ENCODE measurements at places on chromosomes 16 and 17.
A peak's percentile ranks its signal among the peaks of the same experiment; 100 is the strongest.

DNA sequence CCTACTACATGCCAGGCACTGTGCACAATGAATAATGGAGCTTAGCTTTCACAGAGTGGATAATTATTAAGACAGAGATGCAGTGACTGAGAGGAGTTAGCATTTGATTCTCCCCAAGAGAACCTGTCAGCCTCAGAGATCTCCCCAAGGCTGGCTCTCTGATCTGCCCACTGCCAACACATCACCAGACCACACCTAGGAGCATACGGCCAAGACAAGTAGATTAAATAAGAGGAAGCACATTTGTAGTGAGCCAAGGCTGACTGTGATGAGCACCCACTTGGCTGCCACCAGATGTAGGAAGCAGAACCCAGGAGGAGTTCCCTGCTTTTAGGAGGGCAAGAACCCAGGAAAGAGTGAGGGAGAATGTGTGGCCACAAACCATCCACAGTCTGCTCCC, 130.1 kb downstream of the SPACA3 start:
- no peak for DNase-seq

DNA sequence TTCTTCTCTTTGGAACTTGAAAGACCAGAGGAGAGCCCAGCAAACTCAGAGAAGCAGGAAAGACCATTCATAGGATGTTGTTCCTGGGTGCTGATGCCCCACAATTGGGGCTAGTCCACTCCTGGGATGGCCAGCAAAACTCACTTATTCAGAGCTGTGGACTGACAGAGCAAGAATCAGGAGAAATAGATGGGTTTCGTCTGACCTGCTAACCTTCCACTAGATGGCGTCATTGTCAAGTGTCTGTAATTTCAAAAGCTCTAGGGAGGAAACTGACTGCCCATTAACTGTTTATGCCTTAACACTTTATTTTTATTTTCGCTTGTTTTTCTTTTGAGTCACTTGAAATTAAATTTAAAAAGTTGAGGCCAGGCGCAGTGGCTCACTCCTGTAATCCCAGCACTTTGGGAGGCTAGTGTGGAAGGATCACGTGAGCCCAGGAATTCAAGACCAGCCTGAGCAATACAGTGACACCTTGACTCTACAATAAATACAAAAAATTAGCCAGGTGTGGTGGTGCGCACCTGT, 28.7 kb upstream of the MILR1 start:
- peak; percentile 67 for DNase-seq

DNA sequence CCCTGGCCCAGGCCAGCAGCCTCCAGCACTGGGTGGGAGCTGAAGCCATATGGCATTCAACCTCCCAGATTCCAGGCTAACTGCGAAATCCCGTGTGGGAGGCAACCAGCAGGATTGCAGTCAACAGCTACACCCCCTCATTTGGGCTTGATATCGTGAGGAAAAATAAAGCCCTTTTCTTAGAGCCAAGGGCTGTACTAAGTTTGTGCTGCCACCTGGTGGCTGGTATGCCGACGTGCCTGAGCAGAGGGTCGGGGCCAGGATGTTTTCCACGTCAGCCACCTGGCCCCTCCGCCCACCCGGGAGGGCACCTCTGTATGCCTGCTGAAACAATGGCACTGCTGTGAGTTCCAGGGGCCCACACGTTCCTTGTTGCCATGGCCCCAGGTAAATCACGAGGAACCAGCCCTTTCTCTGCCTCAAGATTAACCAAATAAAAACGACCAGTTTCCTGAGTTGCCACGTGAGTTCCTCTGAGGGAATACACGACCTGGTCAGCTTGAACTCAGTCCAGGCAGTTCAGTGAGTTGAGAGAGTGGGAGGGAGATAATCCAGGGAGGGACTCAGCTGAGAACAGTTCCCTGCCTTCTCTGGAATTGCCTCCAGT, 9.0 kb downstream of the TMEM98 start:
- peak; percentile 42 for DNase-seq

DNA sequence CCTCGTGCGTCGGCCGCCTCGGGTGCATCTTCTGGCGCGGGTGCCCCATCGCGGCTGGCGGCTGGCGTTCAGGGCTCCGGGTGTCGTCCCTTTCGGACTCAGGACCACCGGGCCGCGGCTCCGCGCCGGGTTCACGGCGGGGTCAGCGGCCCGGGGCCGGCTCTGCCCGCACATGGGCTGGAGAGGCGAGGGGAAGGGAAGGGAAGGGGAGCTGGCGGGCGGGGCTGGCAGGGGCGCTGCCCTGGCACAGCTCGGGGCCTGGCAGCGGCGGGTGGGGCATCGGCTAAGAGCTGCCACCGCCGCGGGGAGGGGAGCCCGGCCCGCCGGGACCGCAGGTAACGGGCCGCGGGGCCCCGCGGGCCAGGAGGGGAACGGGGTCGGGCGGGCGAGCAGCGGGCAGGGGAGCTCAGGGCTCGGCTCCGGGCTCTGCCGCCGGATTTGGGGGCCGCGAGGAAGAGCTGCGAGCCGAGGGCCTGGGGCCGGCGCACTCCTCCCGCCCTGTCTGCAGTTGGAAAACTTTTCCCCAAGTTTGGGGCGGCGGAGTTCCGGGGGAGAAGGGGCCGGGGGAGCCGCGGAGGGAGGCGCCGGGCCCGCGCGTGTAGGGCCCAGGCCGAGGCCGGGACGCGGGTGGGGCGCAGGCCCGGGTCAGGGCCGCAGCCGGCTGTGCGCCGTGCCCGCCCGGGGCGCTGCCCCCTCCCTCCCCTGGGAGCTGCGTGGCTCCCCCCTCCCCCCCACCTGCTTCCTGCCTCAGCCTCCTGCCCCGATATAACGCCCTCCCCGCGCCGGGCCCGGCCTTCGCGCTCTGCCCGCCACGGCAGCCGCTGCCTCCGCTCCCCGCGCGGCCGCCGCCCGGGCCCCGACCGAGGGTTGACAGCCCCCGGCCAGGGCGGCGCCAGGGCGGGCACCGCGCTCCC, 646 bp downstream of the HIC1 start:
- DNase-seq = no peak

DNA sequence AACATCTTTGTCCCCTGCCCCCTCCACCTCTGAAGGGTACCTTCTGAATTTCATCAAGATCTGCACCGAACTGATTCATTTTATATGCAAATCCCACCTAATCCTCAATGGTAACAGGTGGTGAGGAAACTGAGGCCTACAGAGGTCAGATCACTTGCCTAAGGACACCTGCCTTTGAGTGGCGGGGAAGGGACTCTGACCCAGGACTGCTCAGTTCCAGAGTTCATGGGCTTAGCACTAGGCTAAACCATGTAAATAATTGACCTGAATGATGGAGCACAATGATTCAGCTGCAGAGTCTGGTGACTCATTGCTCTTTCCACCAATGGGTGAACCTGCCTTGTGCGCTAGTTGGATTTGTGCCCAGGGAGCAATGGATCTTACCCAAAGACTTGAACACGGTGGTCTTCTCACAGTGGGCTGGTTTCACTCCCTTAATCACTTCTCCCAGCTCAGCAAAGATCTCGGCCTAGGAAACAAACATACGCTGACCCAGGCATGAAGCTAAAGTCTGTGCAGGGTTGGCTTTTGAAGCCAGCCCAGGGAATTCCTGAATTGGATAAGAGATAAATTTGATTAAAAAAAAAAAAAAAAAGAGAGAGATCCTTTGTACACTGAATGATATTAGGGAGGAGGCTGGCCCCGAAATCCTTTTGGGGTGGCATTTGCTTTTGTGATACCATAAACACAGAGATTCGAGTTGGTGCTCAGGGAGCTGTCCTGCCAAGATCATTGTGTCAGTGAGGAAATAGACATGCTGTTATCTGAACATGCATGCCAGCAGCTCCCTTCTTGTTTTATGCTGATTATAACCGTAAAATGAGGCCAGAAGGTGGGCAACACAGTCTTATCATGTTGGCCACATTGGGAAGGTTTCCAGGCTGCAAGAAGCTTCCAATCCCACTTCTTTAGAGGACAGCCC, 17.0 kb downstream of the CRYM start:
- DNase-seq = peak; percentile 86

All from AG04450 (cell line).